ENCODE measurements at places on chromosomes 2 and 18.

GRCh38 chr2:216590780-216591179 lies 42.4 kb upstream of the IGFBP2 start:
- no peak for DNase-seq

DNA sequence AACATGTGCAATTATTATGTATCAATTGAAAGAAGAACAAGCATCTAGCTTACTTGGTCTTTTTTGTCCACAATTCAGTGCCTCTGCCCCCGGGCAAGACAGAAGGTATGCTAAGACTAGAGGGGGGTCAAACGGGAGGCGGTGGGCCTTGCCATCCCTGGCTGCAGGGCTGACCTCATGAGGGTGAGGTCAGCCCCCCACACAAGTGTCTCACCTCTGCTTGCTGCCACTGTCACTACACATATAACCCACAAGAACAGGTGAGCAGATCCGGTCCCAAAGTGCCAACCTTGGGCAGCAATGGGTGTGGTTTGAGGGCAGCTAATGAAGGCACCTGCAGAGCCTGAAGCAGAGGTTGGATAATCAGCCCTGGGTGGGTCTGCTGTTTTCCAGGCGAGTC lies 71.5 kb downstream of the EDAR start:
- no peak for DNase-seq

- DNase-seq = no peak
Measured at GRCh38 chr2:199819746-199820145, 31.2 kb downstream of the FTCDNL1 start.

GRCh38 chr18:13278062-13278630 lies 59.6 kb downstream of the LDLRAD4 start:
- DNase-seq = no peak

DNA sequence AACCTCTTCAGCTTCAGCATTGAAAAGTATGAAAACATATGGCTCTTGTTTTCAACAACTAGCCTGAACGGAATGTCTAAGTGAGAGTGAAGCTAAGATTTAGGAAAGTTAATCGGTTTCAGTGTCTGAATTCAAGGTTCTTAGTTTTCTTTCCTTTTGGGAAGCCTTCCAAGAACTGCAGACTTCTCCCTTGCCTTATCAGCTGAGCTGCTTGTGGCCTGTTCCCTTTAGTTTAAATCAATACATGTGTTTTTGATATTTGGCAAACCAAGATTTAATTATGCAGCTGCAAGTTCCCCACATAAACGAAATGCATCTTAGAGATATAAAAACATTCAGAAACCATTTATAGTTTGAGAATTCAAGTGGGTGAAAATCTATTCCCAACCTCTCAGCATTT lies 274.3 kb upstream of the NRP2 start:
- no peak for DNase-seq

- no peak for DNase-seq
Measured at GRCh38 chr2:218427741-218428140, 8.8 kb downstream of the VIL1 start.

GRCh38 chr18:45588376-45589355 lies 26.6 kb upstream of the SLC14A2 start:
- no peak for DNase-seq
